CD4-positive, alpha-beta memory T cell (primary cell): ENCODE measurements at places on chromosomes 1 and 21. TPM values are rescaled to one million over a fixed set of nuclear protein-coding genes. Genes with fewer than 3 reads are reported as not detected.

CAPN9 gene
- not detected for total RNA-seq

CLIC6 gene
- 0.30 TPM for total RNA-seq

ASCL5 gene
- total RNA-seq, result 0.30 TPM

AADACL3 gene
- not detected for total RNA-seq

NTNG1 gene
- total RNA-seq, result not detected

SYT6 gene
- total RNA-seq, result not detected

SLAMF6 gene
- 56.4 TPM for total RNA-seq
